Glomerular endothelial cell (primary cell): ENCODE measurements at places on chromosomes 11 and 22. TPM values are rescaled to one million over a fixed set of nuclear protein-coding genes. Genes with fewer than 3 reads are reported as not detected.

Gene MRGPRD
- total RNA-seq = not detected in 2 replicates

Gene CPT1A
- 31.9 and 67.0 TPM in 2 replicates for total RNA-seq

Gene POLR2L
- 125 and 145 TPM in 2 replicates for total RNA-seq

Gene DRG1
- 54.5 and 62.6 TPM in 2 replicates for total RNA-seq

Gene CHRM4
- total RNA-seq = 0.12 TPM in 1 of 2 replicates, not detected in the other

Gene MS4A1
- total RNA-seq = not detected in 2 replicates

Gene MRGPRX4
- not detected in 2 replicates for total RNA-seq

Gene SLC22A6
- total RNA-seq = not detected in 2 replicates

Gene IL18
- 0.35 and 2.6 TPM in 2 replicates for total RNA-seq

Gene RIMBP3B
- total RNA-seq = 0.06 TPM in 1 of 2 replicates, not detected in the other

Gene NPAS4
- not detected in 2 replicates for total RNA-seq

Gene PGA5
- not detected in 2 replicates for total RNA-seq

Gene KCNQ1
- total RNA-seq = 0.05 and 1.1 TPM in 2 replicates

Gene SMCO4
- 12.6 and 24.0 TPM in 2 replicates for total RNA-seq

Gene ANKK1
- total RNA-seq = 0.12 TPM in 1 of 2 replicates, not detected in the other
